ENCODE measurements at places on chromosomes 16 and 17.

GRCh38 chr17:55295411-55296170 is 30.8 kb downstream of the HLF start:
- DNase-seq = no peak

GRCh38 chr17:9286434-9286833 is 265.1 kb downstream of the NTN1 start:
- no peak for DNase-seq

DNA sequence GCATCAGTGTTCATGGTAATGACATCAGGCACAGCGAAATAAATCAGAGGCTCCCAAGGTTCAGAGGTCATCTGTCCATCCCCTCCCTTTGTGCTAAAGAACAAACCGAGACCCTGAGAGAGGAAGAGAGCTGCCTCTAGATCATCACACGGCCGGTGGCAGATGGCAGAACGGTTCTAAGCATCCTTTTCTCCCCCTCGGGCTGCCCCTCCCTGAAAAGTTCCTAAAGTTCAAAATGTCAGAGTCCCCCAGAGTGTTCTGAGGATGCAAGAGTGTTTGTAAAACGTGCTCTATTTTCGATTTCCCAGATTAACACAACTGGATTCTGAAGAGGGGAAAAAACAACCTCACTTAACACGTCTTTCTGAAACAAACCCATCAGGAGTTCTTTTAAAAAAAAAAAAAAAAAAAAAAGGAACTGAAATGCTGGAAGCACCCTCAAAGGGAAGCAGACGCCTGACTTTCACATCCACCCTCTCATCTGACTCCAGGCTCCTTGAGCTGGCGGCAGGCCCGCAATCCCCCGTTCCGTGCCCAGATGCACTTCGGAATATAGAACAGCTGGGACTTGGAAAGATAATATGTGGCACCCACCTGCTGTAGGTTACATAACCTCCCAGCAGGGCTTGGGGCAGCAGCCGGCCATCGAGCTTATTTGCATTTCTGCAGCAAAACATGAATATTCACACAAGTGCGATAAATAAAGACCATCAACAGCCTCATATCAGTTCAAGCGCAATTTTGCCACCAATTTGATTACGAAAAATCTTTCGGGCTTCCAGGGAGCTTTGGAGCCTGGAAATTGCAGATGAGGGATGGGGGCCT is 115.5 kb upstream of the SMURF2 start:
- DNase-seq = no peak

GRCh38 chr17:13099926-13100325 is 82.1 kb upstream of the ELAC2 start:
- no peak for DNase-seq

DNA sequence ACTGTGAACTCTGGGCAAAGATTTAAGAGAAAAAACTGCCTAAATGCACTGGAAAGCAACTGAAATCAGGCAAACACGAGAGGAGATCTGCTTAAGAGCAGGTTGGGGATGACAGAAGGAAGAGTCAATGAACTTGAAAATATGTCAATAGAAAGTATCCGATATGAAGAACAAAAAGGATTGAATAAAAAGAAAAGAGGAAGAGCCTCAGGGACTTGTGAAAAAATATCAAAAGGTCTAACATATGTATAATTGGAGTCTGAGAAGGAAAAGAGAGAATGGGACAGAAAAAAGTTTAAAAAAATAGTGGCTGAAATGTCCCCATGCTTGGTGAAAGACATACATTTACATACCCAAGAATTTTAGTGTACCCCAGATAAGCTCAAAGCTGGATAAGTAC is 195.5 kb downstream of the COPRS start:
- no peak for DNase-seq

DNA sequence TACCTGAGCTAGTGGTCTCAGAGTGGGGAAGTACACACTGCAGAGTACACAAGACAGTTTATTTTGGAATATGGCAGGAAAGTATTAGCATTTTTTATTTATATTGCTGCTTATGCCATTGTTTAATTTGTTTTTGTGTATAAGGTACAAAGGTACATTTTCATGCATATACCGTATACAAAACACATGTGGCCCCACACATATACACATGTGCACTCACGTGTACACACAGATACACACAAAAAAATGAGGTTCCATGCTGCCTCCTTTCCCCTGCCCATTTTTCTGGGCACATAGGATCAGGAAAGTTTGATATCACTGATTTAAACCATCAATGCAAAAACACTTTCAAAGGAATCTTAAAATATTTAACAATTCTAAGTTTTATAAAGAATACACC is 12.9 kb downstream of the IGSF6 start:
- DNase-seq = no peak

DNA sequence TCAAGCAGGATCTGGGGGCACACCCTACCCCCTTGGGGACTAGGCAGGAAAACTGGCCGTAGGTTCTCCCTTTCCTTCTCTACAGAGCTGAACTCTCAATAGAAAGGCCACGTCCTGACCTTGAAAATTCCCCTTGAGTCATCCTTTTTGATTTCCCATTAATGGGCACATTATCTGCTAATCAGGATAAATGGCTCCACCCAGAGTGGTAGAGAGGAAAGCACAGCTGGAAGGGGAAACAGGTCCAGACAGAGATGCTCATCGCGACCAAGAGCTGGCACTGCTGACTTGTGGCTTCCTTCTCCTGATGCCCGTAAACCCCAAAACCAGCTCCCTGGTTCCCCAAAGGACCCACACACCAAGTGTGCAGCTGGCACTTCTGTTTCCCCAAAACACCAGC is 206.5 kb upstream of the CDH5 start:
- no peak for DNase-seq

- DNase-seq = no peak
Observed at GRCh38 chr16:61952841-61953240, 83.4 kb downstream of the CDH8 start.

- DNase-seq = no peak
Observed at GRCh38 chr16:61149709-61150108, 886.5 kb downstream of the CDH8 start.

DNA sequence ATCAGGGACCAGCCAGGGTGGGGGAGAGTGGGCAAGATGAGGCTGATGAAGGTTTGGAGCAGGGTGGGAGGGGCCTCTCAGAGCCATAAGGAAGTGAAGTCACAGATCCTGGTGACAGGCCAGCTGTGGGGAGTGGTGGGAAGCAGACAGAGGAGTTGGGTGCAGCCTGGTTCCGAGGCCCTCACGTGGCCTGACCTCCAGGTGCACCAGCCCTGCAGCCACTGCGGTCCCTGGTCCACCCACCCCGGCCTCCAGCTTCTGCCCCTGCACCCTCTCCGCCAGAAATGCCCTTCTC is 3.9 kb upstream of the ZFPM1 start:
- no peak for DNase-seq

DNA sequence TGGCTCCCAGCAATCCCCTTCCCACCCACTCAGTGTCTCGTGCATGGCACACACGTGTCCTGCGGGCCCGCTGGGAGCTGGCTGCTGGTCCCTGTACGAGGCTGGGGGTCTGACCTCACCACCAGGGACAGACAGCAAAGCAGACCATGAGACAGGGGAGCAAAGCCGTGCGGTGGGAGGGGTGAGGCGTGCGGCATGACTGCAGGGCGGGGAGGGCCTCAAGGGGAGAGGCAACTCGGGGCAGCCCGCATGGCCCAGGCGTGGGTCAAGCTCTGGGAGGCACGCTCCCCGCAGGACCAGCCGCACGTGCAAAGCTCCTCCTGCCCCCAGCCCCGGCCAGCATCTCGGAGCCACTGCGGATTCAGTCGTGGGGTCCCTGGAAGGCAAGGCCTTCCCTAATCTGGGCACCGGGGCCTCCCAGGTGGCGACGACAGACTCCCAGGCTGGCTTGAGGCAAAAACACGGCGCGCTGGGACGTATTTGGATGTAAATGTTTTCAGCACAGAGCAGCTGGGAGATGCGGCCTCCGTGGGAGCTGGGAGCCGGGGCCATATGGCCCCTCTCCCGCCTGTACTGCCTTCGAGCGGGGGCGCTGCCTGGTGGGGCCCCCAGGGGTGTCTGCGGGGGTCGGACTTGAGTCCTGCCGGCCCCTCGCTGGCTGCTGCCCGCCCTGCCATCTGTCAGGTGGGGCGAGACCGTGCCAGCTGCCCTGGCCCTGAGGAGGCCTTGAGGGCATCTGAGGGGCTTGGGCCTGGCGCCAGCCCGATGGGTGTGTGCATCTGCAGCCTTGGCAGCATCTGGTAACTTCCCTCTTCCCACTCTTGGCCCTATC is 12.2 kb upstream of the CBFA2T3 start:
- no peak for DNase-seq

GRCh38 chr16:69799611-69800031 is 37.5 kb downstream of the WWP2 start:
- DNase-seq = no peak

- no peak for DNase-seq
Observed at GRCh38 chr17:81821147-81821546, 11.9 kb downstream of the MCRIP1 start.

GRCh38 chr17:49873466-49873865 is 25.6 kb upstream of the TAC4 start:
- no peak for DNase-seq

GRCh38 chr16:84836234-84836647 is 16.5 kb downstream of the CRISPLD2 start:
- DNase-seq = no peak

- no peak for DNase-seq
Observed at GRCh38 chr17:58371300-58371950, 19.4 kb upstream of the SUPT4H1 start.

DNA sequence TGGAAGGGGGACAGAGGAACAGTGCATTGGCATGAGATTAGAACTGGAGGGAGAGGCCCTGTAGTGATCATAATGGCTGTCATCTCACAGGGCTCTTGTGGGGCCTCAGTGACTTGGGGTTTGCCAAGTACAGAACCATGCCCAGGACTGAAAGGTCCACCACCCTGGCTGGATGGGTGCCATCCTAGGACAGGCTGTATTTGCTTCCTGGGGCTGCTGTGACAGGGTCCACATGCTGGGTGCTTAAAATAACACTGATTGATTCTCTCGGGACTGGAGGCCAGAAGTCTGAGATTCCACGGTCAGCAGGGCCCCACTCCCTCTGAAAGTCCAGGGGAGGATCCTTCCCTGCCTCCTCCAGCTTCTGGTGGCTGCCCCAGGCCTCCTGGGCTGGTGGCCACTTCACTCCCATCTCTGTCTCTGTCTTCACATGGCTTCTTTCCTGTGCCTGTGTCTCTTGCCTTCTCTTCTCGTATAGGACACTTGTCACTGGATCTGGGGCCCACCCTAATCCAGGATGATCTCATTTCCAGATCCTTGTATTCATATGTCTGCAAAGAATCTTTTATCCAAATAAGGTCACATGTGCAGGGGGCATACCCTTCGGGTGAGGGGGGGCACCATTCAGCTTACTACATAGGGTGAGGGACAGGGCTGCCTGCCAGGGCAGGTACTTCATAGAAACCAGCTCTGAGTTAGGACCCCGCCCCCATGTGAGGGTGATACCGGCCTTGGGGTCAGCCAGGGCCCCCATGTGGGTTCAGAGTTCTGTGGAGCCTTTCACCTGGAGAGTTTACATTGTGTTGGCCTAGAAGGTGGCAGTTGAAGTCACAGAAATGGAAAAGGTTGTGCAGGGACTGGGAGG is 52.6 kb downstream of the USP22 start:
- DNase-seq = no peak

DNA sequence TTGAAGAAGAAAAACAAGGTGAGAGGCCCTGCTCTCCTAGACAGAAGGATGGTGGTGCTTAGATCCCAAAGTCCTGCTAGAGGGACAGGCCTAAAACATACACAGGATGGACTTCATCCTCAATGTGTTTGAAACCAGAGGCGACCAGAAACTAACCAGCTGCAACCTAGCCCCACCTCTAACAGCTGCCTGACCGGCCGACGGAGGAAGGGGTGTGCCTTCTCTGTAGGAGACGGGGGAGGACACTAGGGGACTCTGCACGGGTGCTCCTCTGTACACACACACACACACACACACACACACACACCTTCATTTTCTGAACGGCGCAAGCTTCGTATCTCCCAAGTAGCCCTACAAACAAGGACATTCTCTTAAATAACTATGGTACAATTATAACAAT is 24.3 kb upstream of the PITPNM3 start:
- no peak for DNase-seq

GRCh38 chr16:58500430-58501241 is 693 bp downstream of the NDRG4 start:
- no peak for DNase-seq

DNA sequence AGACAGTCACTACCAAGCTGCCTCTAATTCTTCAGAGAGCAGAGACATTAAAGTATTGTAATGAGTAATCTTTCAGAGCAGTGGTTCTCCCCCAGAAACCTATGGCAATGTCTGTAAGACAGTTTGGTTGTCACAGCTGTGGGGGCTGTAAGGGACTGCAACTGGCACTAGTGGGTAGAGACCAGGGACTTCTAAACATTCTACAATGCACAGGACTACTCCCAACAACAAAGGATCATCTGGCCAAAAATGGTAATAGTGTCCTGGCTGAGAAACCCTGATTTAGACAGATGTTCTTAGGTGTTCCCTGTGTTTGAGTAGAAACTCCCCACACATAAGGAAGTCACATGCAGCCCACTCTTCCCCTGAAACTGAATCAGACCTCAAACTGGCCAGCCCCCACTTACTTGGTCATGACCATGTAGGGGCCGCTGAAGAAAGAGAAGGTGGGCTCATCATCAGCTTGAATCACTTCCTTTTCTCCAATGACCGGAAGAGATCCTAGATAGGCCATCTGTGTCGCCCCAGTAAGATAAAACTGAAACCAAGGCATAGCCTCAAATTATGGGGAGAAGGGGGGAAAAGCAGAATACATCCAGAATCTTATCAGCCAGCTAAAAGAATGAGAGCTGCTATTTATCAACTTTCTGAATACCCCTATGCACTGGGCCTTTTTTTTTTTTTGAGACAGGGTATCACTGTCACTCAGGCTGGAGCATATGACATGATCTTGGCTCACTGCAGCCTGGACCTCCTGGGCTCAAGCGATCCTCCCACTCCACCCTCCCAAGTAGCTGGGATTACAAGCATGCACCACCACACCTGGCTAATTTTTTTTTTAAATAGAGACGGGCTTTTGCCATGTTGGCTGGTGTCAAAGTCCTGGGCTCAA is 75.8 kb downstream of the TEX14 start:
- DNase-seq = no peak

- no peak for DNase-seq
Observed at GRCh38 chr17:39173526-39174274, 7.7 kb upstream of the ARL5C start.

DNA sequence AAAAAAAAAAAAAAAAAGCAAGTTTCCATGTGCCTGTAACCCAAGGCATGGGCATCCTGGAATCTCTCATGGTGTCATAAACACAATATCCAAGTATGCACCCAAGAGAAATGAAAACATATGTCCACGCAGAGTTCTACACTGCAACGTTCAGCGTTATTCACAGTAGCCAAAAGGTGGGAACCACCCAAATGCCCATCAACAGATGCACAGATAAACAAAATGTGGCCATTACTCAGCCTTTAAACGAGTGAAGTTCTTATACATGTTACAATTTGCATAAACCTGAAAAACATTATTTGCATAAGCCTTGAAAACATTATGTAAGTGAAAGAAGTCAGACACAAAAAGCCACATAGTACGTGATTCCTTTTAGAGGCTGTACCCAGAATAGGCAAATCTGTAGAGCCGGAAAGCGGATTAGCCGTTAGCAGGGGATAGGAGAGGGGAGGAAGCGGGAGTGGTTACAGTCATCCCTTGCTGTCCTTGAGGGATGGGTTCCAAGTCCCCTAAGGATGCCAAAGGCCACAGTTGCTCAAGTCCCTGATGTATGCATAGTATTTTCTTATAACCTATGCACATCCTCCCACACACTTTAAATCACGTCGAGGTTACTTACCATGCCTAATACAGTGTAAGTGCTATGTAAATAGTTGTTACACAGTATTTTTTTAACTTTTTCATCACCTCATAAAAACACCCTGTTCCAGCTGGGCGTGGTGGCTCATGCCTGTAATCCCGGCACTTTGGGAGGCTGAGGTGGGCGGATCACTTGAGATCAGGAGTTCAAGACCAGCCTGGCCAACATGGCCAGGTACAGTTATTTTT is 47.3 kb upstream of the DNAH17 start:
- no peak for DNase-seq
